DMS79 (cell line): ENCODE measurements at places on chromosomes 7 and 10.

GRCh38 chr10:108836362-108836761 is 1086.9 kb downstream of the XPNPEP1 start:
- DNase-seq = no peak

GRCh38 chr10:126111516-126111915 is 215.2 kb downstream of the FANK1 start:
- no peak for DNase-seq

DNA sequence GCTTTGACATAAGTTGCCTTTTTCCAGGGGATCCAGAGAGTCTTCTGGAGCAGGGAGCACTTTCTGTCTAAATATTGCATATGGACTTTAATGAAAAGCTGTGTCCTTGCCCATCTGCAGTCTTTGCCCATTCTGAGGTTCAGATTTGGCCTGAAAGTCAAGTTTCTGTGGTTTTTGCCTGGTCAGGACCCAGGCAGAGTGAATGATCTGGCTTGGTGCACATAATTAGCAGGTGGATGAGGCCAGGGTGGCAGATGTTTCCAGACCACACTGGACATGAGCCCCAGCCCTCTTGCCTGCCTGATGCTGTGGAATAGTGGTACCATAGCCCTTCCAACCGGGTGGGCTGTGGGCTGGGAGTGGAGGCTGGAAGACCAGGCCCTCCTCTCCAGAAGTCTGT is 11.0 kb downstream of the HECW1 start:
- no peak for DNase-seq

DNA sequence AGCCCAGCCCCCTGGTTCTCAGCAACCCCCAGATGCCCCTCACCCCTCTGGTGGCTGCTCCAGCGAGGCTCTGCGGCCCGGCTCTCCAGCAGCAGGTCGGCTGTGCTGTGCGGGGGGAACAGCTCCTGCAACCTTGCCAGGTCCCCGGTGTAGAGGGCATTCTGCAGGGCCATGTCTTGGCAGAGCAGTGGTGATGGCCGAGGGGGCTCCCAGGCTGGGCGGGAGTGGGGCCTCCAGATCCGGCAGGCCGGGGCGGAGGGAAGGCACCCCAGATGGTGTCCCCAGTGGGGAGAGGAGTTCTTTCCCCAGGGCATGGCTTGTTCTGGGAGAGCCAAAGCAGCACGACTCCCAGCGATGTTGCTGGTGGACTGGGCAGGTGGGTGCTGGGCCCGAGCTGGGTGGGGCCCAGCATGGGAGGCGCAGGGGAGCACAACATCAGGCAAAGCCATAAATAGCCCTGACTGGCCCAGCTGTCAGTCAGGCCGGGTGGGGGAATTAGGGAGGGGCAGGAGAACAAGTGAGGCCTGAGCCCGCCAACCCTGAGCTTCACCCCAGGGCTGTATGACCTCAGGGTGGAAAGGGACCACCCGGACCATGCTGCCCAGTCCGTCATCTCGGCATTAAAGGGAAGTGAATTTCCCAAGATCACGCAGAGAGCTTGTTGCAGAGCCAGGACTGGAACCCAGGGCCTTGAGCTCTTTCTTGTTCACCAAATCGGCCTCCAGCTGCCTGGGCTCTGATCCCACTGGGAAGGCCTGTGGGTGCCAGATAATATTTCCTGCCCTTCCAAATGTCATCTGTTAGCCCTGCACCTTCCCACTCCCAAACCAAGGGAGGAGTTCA is 580 bp upstream of the ASB10 start:
- no peak for DNase-seq

- DNase-seq = no peak
These were observed 84.4 kb downstream of the TNS3 start for GRCh38 chr7:47497367-47498096.

DNA sequence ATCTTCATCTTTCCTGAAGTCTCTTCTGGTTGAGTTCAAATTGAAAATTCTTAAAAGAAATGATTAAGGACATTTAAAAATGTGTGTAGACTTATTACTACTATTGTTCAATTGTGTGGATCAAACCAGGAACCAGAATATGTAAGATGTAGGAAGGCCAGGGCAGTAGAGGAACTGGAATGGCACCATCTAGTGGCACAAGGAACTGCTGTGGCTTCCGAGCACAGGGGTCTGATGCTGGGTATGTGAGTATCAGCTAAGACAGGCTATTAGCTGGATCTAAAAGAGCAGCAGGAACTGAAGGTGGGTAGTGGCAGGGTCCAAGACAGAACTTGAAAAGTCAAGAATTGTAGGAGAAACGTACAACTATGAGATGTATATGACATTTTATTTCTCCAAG is 247.3 kb downstream of the SEMA3A start:
- DNase-seq = no peak

DNA sequence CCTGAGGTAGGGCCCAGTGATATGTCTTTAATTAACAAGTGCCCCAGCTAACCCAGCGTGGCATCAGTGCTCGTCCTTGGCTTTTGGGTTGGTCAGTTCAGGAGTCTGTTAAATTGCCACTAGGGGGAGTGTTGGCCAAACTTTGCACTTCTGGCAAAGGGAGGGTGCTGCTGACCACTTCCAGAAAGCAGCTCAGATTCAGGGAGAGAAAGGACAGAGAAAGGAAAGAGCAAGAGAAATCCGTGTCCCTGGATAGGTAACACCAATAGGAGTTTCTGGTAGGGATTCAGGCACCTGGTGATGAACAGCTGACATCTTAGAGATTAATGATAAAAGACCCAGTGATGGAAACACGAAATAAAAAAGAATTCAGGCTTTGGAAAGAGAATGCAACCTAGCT is 243.1 kb upstream of the AOAH start:
- DNase-seq = no peak

GRCh38 chr10:27100813-27101347 is 586 bp upstream of the ANKRD26 start:
- no peak for DNase-seq

GRCh38 chr7:133781486-133782090 is 345.6 kb upstream of the LRGUK start:
- no peak for DNase-seq

DNA sequence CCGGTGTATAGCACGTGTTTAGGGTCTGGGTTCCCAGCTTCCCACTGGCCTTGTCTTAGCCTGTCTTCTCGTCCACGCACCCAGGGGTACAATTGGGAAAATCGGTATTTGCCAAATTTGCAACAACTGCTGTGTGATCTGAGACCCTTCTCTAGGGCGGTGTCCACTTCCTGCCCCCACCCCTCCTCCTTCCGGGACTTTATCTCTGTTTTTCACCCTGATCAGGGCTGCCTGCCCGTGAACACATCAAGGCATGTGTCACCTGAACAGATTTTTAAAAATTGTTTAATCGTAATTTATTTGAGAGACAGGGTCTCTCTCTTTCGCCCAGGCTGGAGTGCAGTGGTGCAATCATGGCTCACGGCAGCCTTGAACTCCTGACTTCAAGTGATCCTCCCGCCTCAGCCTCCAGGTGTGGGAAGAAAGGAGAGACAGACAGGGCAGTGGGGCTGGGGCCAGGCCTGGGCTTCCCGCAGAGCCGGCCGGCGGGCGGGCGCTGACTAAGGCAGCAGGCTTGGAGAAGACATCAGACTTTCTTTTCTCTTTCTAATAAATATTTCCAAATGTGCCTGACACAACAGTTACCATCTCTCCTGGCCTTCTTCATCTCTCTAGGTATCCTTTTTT is 27.5 kb downstream of the ELFN1 start:
- no peak for DNase-seq
